ENCODE measurements at places on chromosomes 3 and 15. TPM values are rescaled to one million over a fixed set of nuclear protein-coding genes. Genes with fewer than 3 reads are reported as not detected.
A peak's percentile ranks its signal among the peaks of the same experiment; 100 is the strongest.

GRCh38 chr3:7759630-7760029, 742.0 kb upstream of the LMCD1 start:
- no peak for DNase-seq

- no peak for DNase-seq
These were observed 18.7 kb upstream of the TRMT10C start for GRCh38 chr3:101542957-101543356.

Gene IGSF11
- 0.17 TPM for total RNA-seq

GRCh38 chr3:10766049-10766705, 49.9 kb upstream of the SLC6A11 start:
- DNase-seq = peak; percentile 12

DNA sequence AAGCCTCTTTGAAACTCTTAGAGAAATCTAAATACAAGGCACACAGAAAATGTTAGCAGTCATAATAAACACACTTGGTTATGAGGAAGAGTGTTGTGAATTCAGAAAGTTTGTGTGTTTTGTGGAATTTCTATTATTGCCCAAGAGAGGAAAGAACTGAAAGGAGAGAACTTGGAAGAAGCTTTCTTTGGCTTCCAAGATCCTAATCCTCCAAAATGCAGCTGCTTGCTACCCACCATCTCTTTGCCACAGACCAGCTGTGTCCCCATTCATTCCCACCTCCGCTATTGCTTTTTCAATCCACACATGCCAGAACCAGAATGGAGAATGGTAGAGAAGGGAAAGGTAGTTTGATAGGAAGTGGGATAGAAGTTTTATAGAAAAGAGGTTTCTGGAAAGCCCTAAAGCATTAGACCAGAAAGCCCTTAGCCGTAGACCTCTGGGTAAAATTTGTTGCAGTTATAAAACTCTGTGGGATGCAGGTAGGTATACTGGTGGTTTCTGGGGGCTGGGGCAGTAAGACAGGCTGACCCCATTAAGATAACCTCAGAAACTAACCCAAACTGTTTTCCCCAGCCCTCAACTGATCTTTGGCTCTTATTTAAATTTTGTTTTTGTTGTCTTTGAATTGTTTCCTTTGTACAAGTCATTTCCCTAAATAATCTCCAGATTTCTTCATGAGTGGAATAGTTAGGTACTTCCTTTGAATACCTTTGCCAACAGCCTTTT, 108.5 kb downstream of the FILIP1L start:
- DNase-seq = no peak

DNA sequence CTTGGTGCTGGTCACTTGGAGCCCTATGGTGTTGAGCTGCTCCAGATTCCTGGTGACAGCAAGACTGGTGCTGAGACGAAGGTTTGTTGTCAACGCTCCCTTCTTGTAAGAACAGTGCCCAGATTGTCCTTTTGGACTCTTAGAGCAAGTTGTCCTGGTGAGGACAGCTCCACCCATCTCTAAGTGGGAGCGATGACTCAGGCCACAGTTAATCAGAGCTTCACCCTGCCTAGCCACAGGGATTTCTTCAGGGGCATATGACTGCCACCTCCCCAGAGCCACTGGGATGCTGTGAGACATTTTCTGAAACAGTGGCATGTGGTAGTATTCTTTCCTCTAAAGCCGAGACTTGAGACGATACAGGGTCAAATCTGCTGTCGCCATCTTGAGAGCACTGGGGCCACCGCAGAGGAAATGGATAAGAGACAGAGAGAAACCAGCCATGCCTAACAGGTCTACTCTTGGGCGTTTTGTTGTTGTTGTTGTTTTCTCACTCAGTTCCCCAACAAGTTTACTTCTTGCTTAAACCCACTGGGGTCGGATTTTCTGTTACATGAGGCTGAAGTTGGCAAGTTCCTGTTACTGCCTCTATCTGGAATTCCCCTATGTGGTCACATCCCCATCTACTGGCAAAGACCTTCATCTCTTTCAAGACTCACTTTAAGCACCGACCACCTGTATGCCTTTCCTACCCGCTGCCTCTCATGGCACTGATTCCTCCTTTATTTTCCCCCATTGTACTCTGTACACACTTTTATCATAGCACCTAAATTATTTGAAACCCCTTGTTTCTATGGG, 16.0 kb upstream of the PCOLCE2 start:
- DNase-seq = no peak

- peak; percentile 27 for DNase-seq
These were observed 73.0 kb upstream of the PCSK6 start for GRCh38 chr15:101562428-101563059.

Data from liver (tissue), 10 donors.